ENCODE measurements at places on chromosomes 1 and 21. TPM values are rescaled to one million over a fixed set of nuclear protein-coding genes. Genes with fewer than 3 reads are reported as not detected.

The NFYC gene
- total RNA-seq: 32.7 TPM

The TNFAIP8L2 gene
- total RNA-seq: not detected

The ZNF648 gene
- total RNA-seq: not detected

The KCNT2 gene
- 4.8 TPM for total RNA-seq

The ZBTB8B gene
- total RNA-seq: not detected

The HIVEP3 gene
- total RNA-seq: 5.3 TPM

The ASPM gene
- total RNA-seq: 21.7 TPM

The FLG2 gene
- total RNA-seq: not detected

The OR2L5 gene
- not detected for total RNA-seq

The FASLG gene
- not detected for total RNA-seq

The DIO1 gene
- not detected for total RNA-seq

The ILDR2 gene
- total RNA-seq: not detected

The NUP210L gene
- not detected for total RNA-seq

The ZMYND12 gene
- 0.96 TPM for total RNA-seq

The UMODL1 gene
- total RNA-seq: not detected

The HES5 gene
- total RNA-seq: not detected

The KCNN3 gene
- 0.13 TPM for total RNA-seq

The HFM1 gene
- total RNA-seq: 0.39 TPM
